ENCODE measurements at places on chromosomes 11 and 22. TPM values are rescaled to one million over a fixed set of nuclear protein-coding genes. Genes with fewer than 3 reads are reported as not detected.

Gene NUDT8
- 6.6 TPM for total RNA-seq

DNA sequence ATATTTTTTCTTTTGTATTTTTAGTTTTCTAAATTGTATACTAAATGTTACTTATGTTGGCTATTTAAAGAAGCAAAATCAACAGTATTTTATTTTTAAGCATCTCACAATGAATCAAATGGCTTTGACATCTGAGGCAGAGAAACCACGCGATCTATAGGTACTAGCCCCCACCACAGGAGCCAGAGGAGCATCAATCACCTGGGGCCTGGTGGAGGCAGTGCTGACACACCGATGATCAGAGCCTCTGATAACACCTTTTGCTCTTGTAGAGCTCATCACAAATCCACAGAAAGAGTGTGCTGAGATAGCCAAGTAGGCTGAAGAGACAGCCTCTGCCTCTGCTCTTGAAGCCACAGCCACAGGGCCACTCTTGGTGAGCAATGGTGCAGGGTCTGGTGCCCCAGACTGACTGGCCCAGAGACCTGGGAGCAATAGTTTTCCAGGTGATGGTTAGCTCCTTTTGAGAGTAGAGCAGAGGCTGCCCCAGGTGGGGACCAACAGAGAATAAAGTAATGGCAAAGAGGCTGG is 25.2 kb downstream of the HIRA start:
- DNase-seq: no peak
- H3K27ac ChIP-seq: no peak overlapping the region
- no peak overlapping the region for H3K4me3 ChIP-seq
- no peaks in the 10 kb centered on the region for H3K27me3 ChIP-seq

Gene FGF3
- not detected for total RNA-seq

- DNase-seq: no peak
- H3K4me3 ChIP-seq: no peak overlapping the region
- H3K36me3 ChIP-seq: no peaks in the 10 kb centered on the region
- no peaks in the 10 kb centered on the region for H3K27me3 ChIP-seq
- no peak overlapping the region for H3K27ac ChIP-seq
Measured at GRCh38 chr22:24594569-24595120, 1.8 kb upstream of the LRRC75B start.

Gene RAPSN
- not detected for total RNA-seq

- no peaks in the 10 kb centered on the region for H3K36me3 ChIP-seq
- H3K27ac ChIP-seq: peak overlapping the region; percentile 27
- H3K27me3 ChIP-seq: no peaks in the 10 kb centered on the region
- DNase-seq: no peak
Measured at GRCh38 chr22:40258501-40258915, 80.8 kb downstream of the TNRC6B start.

Gene ROBO4
- not detected for total RNA-seq

DNA sequence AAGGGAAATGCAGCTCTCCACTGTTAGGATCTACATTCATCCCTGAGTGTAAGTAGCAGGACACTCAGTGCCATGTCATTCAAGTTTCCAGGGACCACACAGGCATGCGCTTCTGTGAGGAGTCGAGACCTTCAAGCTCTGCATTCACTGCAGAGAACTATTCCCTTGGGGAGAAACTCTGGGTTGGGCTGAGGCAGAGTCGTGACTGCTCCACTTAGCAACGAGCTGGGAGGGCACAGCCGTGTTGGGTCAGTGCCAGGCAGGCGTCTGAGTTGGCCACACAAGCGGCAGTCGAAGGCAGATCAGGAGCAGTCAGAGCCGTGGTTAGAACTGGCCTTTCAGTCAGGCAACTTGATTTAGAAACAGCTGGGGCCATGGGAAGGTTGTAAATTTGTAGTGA is 14.7 kb downstream of the MPEG1 start:
- H3K27me3 ChIP-seq: no peaks in the 10 kb centered on the region
- DNase-seq: no peak
- H3K4me1 ChIP-seq: no peaks in the 10 kb centered on the region
- no peak overlapping the region for H3K4me3 ChIP-seq
- H3K27ac ChIP-seq: no peak overlapping the region

Data from GM23338 (cell line).